ENCODE measurements at places on chromosomes 11 and 22. TPM values are rescaled to one million over a fixed set of nuclear protein-coding genes. Genes with fewer than 3 reads are reported as not detected.

Gene MS4A6A
- not detected for total RNA-seq

DNA sequence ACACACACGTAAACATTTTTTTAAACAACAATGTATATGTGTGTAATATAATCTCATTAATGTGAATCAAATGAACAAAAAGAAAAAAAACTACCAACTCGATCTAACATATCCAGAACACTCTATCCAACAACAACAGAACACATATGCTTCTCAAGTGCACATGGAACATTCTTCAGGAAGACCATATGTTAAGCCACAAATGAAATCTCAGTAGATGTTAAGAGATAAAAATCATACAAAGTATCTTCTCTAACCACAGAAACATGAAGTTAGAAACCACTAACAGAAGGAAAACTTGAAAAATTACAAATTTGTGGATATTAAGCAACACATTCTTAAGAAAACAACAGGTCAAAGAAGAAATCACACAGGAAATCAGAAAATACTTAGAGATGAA is 25.5 kb upstream of the TMEM45B start:
- no peaks in the 10 kb centered on the region for H3K4me1 ChIP-seq
- no peaks in the 10 kb centered on the region for H3K27me3 ChIP-seq
- no peaks in the 10 kb centered on the region for H3K36me3 ChIP-seq
- no peak overlapping the region for H3K4me3 ChIP-seq
- H3K27ac ChIP-seq = no peak overlapping the region

GRCh38 chr22:30420347-30421125 is 5.0 kb upstream of the MTFP1 start:
- no peak for DNase-seq
- H3K36me3 ChIP-seq = peaks cover 38% of the 10 kb centered on the region
- H3K4me3 ChIP-seq = no peak overlapping the region
- peaks cover 19% of the 10 kb centered on the region for H3K4me1 ChIP-seq
- no peak overlapping the region for H3K27ac ChIP-seq

Gene SCUBE2
- total RNA-seq = 2.0 TPM

- H3K4me1 ChIP-seq = no peaks in the 10 kb centered on the region
- no peak overlapping the region for H3K4me3 ChIP-seq
- H3K27me3 ChIP-seq = no peaks in the 10 kb centered on the region
- no peak overlapping the region for H3K27ac ChIP-seq
- H3K36me3 ChIP-seq = peaks cover 9% of the 10 kb centered on the region
Observed at GRCh38 chr11:103364687-103365086, 255.5 kb downstream of the DYNC2H1 start.

Gene PTPMT1
- 59.3 TPM for total RNA-seq

- peaks cover 44% of the 10 kb centered on the region for H3K27me3 ChIP-seq
- no peak for DNase-seq
- H3K27ac ChIP-seq = no peak overlapping the region
- no peak overlapping the region for H3K4me3 ChIP-seq
Observed at GRCh38 chr11:15117751-15118150, 3.0 kb downstream of the INSC start.

DNA sequence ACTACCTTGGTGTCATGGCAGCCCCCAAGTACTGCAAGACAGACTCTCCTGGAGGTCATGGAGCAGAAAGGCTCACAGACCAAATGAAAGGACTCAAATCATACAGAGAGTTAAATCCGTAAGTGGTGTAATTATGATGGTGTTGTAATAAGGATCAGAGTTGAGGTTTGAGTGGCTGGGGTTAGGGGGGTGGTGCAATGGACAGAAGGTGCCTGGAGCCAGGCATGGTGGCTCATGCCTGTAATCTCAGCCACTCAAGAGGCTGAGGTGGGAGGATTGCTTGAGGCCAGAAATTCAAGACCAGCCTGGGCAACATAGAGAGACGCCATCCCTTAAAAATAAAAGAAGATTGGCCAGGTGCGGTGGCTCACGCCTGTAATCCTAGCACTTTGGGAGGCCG is 18.7 kb downstream of the ART5 start:
- H3K27me3 ChIP-seq = no peaks in the 10 kb centered on the region
- no peak for DNase-seq
- no peak overlapping the region for H3K4me3 ChIP-seq
- no peaks in the 10 kb centered on the region for H3K36me3 ChIP-seq

DNA sequence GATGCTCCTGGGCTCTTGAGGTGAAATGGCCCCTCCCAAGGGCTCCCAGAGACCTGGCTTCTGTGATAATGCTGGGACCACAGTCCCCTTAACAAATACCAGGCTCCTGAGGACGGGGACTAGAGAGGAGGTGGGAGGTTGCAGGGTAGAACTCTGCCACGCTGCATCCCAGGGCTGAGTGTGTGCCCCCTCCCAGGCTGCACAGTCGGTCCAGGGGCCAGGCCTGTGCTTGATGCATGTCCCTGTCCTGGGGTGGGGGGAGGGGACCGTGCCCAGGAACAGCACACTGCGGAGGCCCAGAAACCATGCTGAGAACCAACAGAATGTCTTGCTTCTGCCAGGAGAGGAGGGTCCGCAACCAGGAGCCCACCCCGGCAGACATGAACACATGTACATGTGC is 9.3 kb downstream of the CSF2RB start:
- H3K27me3 ChIP-seq = no peaks in the 10 kb centered on the region
- no peaks in the 10 kb centered on the region for H3K36me3 ChIP-seq

Gene OSBP2
- 6.8 TPM for total RNA-seq

- no peak overlapping the region for H3K4me3 ChIP-seq
- H3K27me3 ChIP-seq = no peaks in the 10 kb centered on the region
- H3K36me3 ChIP-seq = no peaks in the 10 kb centered on the region
- H3K27ac ChIP-seq = no peak overlapping the region
- H3K4me1 ChIP-seq = no peaks in the 10 kb centered on the region
Observed at GRCh38 chr11:112128483-112129121, 35.3 kb downstream of the IL18 start.

DNA sequence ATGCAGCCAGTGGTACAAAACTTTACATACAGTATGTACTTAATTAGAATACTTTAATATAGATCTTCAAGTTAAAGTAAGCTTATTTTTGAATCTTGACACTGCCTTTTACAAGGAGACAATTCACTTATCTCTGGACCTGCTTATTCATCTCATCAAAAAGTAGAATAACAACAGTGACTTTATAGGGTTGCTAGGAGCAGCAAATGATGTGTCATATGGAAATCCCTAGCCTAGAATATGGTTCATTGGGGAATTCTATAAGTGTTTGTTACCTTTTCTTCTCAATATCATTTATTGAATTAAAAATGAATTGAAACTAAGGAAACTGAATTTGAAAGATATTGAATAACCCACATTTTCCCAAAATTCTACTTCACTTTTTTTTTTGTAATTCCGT is 45.0 kb upstream of the FIBIN start:
- no peaks in the 10 kb centered on the region for H3K36me3 ChIP-seq
- no peaks in the 10 kb centered on the region for H3K4me1 ChIP-seq
- DNase-seq = no peak
- H3K4me3 ChIP-seq = no peak overlapping the region
- H3K27me3 ChIP-seq = no peaks in the 10 kb centered on the region

GRCh38 chr11:2655834-2656622 is 43.8 kb downstream of the KCNQ1OT1 start:
- H3K36me3 ChIP-seq = no peaks in the 10 kb centered on the region
- no peaks in the 10 kb centered on the region for H3K27me3 ChIP-seq
- H3K4me1 ChIP-seq = no peaks in the 10 kb centered on the region
- H3K27ac ChIP-seq = no peak overlapping the region
- no peak overlapping the region for H3K4me3 ChIP-seq

GRCh38 chr11:71059662-71060061 is 192.7 kb downstream of the SHANK2 start:
- H3K4me1 ChIP-seq = no peaks in the 10 kb centered on the region
- H3K4me3 ChIP-seq = no peak overlapping the region
- no peaks in the 10 kb centered on the region for H3K27me3 ChIP-seq
- H3K36me3 ChIP-seq = no peaks in the 10 kb centered on the region

Gene BIRC3
- total RNA-seq = 0.09 TPM

Gene FAT3
- 14.3 TPM for total RNA-seq

DNA sequence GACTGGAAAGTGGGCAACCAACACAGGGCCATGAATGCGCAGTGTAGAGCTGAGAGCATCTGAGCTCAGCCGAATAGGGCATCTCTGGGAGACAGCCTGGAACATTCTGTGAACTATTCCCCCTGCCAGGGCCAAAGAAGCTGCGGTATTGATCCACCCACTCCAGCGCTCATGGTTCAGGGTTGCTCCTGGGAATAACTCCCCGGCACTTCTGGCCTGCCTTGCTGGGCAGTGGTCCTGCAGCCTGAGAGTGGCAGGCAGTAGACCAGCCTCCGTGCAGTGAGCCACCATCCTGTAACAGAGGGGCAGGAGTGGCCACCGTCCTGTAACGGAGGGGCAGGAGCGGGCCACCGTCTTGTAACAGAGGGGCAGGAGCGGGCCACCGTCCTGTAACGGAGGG is 12.2 kb downstream of the TMPRSS6 start:
- no peak for DNase-seq
- H3K4me3 ChIP-seq = no peak overlapping the region
- H3K4me1 ChIP-seq = no peaks in the 10 kb centered on the region

GRCh38 chr11:95435192-95435591 is 204.2 kb upstream of the SESN3 start:
- DNase-seq = no peak
- no peak overlapping the region for H3K27ac ChIP-seq
- no peaks in the 10 kb centered on the region for H3K4me1 ChIP-seq

DNA sequence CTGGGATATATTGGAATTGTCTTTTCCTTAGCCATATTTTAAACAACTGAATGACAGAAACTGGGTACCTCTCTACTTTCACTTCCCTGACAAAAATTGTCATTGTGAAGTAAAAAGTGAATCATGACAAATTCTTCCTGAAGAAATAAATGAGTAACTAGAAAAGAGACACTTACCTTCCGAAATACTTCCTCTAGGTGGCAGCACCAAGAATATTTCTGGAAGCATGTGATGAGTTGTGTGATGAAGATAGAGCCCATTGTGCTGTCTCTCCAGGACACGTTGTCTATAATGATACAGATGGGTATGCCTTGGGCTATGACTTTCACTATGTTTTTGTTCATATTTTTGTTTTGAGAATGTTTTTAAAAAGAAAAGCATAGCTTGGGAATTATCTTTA is 21.5 kb downstream of the CASP4 start:
- DNase-seq = no peak
- H3K4me1 ChIP-seq = no peaks in the 10 kb centered on the region
- no peak overlapping the region for H3K27ac ChIP-seq
- H3K4me3 ChIP-seq = no peak overlapping the region
- no peaks in the 10 kb centered on the region for H3K27me3 ChIP-seq
- H3K36me3 ChIP-seq = no peaks in the 10 kb centered on the region

GRCh38 chr22:29813563-29813962 is 24.5 kb downstream of the ASCC2 start:
- H3K4me1 ChIP-seq = no peaks in the 10 kb centered on the region
- no peaks in the 10 kb centered on the region for H3K27me3 ChIP-seq
- no peak overlapping the region for H3K27ac ChIP-seq
- peak; percentile 56 for DNase-seq
- peaks cover 72% of the 10 kb centered on the region for H3K36me3 ChIP-seq

DNA sequence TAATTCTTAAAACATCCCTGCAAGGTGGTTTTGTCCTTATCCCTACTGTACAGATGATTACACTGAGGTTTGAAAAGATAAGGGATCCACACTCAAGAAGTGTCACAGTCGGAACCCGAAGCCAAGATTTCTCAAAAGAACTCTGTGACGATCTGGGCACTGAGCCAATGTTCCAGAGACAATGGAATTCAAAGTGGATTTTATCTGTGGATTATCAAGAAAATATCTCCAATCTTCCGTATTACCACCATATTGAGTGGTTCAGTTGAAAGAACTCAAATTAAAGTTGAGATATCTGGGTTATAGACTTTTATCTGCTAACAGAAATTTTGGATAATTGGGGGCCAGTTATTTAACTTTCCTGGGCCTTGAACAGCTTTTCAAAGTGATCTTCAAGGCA is 100.0 kb upstream of the GRAMD1B start:
- no peaks in the 10 kb centered on the region for H3K36me3 ChIP-seq
- peaks cover 11% of the 10 kb centered on the region for H3K4me1 ChIP-seq
- no peaks in the 10 kb centered on the region for H3K27me3 ChIP-seq
- no peak for DNase-seq

GRCh38 chr11:8356721-8357504 is 93.2 kb upstream of the LMO1 start:
- H3K36me3 ChIP-seq = no peaks in the 10 kb centered on the region
- no peak overlapping the region for H3K27ac ChIP-seq
- H3K4me1 ChIP-seq = no peaks in the 10 kb centered on the region

Gene IGLL1
- total RNA-seq = not detected

Data from endodermal cell (in vitro differentiated cells).